ENCODE measurements at places on chromosomes 5 and 9. TPM values are rescaled to one million over a fixed set of nuclear protein-coding genes. Genes with fewer than 3 reads are reported as not detected.

- no peak for DNase-seq
Measured at GRCh38 chr5:166346726-166347374, 1944.6 kb upstream of the WWC1 start.

DNA sequence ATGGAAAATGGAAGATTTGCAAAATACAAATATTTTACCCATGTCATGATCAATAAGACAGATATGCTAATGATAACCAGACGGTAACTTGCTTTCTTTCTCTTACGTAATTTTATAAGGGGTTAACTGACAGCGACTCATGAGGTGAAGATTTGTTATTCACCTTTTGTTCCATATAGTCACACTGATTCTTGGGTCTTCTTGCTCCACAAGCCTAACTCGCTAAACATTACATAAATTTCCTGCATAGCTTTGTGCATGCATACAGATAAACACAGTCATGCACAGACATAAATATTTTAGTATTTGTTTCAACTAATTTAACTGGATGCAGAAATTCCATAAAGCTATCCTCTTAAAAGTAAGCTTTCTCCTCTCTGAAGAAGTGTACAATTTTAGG lies 225.9 kb downstream of the VPS13A start:
- DNase-seq, result no peak

GRCh38 chr5:88405783-88406182 lies 137.1 kb upstream of the TMEM161B start:
- no peak for DNase-seq

- DNase-seq, result no peak
Measured at GRCh38 chr5:166624573-166624972, 1666.9 kb upstream of the WWC1 start.

- DNase-seq, result peak; percentile 85
Measured at GRCh38 chr9:128275198-128276007, at the start of gene GOLGA2. TSS of gene GOLGA2 (minus strand) at chr9:128276007. CDS start at chr9:128275976, 31 bp downstream.

PCDHA13 gene
- total RNA-seq, result 1.8 TPM

PCDHA12 gene
- total RNA-seq, result not detected

CCDC152 gene
- total RNA-seq, result 15.2 TPM

FANCG gene
- total RNA-seq, result 8.8 TPM

ABCA1 gene
- total RNA-seq, result 21.0 TPM

AMBP gene
- total RNA-seq, result 2.3 TPM

Measured in stomach (tissue), 19 donors.